NCI-H2171 (cell line): ENCODE measurements at places on chromosomes 7 and 10.

GRCh38 chr10:86511027-86511865, 10.3 kb downstream of the WAPL start:
- no peak for DNase-seq

GRCh38 chr10:3955493-3955892, 170.5 kb upstream of the KLF6 start:
- no peak for DNase-seq

GRCh38 chr10:103765981-103766380, 89.4 kb downstream of the SH3PXD2A start:
- DNase-seq = no peak

GRCh38 chr10:3960496-3960895, 175.5 kb upstream of the KLF6 start:
- DNase-seq = no peak

DNA sequence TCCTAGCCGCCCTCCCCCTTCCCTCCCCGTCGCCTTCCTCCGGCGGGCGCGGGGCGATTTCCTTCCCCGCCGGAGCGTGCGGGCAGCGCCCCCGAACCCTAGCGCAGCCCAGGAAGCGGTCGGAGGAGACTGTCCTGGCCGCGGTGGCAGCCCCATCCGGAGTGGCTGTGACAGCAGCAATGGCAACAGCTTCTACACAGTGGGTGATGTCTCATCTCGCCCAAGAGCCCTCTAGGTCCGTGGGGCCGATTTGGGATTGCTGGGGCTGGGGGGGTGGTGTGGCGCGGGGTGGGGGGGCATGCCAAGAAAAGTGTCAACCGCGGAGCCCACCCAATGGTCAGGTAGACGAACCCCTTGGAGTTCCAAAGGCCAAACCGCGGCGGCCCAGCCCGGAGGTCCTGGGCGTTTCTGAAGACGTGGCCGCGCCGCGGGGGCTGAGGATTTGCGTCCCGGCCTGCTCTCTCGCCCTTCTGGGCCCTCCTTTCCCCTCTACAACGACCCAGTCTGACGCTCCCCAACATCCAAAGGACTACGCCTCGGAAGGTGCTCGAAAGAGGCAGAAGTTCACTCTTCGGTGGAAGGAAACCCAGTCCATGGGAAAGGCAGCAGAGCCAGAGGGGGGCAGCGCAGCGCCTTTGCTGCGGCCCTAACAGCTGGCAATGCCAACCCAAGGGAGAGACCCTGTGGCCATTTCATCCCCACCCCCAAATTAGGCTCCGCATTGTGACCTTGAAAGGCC, 603 bp upstream of the TWIST1 start:
- no peak for DNase-seq

- no peak for DNase-seq
These were observed 12.8 kb downstream of the SUGCT start for GRCh38 chr7:40147371-40148246.

DNA sequence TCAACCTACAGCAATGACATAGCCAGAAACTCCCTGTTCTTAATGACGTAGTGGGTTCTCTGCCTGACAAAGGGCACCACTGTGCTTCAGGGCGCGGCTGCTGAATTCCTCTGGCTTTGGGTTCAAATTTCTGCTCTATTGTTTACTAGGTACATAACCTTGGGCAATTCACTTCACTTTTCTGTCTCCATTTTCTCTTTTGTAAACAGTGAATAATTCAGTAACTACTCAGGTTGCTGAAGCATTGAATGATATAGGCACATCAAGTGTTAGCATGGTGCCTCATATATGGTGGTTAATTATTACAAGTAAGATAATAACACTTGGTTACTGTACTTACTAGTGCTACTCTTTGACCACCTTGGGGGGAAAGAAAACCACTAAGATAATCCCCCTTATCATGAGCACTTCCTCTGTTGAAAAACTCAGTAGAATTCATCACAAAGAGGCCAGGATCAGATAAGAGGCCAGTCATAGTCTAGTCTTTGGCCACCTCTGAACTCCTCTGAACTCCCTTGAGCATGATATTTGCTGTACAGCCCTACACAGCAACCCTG, 92.0 kb upstream of the AHR start:
- no peak for DNase-seq

DNA sequence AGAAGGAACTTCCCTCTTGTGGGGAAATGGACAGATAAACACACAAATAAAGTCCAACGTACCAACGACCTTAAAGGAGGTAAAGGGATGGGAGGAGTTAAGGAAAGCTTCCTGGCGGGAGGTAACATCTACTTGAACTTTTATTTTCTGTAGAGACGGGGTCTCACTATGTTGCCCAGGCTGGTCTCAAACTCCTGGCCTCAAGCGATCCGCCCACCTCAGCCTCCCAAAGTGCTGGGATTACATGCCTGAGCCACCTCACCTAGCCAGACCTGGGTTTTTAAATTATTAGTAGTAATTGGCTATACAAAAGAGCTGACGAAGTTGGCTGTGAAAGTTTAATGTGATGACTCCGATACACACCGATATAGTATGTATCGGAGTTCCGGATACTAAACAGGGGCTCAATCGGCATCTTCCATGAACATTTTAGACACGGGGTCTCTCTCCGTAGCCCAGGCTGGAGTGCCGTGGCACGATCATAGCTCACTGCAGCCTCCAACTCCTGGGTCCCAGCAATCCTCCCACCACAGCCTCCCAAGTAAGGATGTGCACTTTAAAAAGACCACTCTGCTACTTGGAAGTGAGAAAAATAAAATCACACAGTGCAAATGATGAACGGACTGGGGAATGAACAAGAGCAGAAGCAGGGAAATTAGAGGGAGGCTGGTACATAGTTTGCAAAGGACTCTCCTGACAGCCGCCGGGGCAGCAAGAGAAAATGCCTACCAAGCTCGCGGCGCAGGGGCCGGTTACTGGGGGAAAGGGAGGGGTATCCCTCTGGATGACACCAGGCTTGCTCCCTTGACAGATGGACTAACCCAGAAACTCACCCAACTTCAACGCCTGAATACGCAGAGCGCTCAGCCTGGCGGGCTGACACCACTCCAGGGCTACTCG, 1.0 kb downstream of the BCL7B start:
- DNase-seq = no peak

DNA sequence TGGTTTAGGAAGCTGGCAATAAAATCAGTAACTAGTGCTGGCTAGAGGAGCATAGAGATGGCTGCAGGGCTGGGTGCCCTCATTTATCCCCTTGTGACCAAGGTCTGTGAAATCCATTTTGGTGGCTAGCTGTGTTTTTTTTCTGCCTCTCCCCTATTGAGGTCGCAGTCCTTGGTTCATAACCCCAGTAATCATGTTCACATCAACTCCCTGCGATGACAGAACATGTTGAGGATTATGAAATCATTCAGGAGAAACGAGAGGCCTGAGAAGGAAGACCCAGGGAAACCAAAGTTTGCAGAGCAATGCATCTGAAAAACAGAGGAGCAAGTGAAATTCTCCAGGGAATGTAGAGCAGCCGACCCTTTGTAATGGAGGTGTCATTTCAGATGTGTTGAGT, 126.9 kb downstream of the TACC2 start:
- DNase-seq = no peak

GRCh38 chr7:110204527-110204926, 886.4 kb upstream of the LRRN3 start:
- no peak for DNase-seq

GRCh38 chr7:120996333-120996987, 7.9 kb downstream of the CPED1 start:
- no peak for DNase-seq

DNA sequence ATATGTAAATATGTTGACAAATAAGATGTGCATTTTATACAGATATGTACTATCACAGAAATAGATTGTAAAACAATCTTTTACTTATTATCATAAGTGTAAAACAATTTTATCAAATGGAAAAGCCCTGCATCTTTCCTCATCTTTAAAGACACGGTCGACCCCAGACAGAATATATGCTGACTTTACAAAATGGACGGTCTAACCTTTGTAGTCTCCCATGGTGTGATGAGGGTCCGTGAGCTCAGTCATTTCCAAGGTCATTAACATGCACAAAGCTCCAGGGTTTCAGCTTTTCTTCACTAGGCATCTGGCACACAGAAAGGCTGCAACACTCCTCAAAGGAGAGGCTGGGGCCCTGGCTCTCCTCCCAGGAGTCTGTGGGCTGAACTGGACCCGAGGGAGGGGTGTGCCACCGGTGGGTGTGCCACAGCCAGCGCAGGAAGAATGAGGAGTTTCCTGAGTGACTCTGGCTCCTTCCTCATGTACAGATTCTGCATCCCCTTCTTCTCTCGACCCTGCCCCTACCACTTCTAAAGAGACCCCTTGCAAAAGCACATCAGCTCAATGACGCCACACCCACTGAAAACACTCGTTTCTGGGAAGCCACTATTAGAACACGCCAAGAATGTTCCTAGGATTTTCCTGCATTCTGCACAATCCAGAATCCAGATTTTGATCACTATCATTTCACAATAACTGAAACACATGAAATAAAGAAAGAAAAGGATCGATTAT, 26.2 kb upstream of the ABLIM1 start:
- DNase-seq = no peak

DNA sequence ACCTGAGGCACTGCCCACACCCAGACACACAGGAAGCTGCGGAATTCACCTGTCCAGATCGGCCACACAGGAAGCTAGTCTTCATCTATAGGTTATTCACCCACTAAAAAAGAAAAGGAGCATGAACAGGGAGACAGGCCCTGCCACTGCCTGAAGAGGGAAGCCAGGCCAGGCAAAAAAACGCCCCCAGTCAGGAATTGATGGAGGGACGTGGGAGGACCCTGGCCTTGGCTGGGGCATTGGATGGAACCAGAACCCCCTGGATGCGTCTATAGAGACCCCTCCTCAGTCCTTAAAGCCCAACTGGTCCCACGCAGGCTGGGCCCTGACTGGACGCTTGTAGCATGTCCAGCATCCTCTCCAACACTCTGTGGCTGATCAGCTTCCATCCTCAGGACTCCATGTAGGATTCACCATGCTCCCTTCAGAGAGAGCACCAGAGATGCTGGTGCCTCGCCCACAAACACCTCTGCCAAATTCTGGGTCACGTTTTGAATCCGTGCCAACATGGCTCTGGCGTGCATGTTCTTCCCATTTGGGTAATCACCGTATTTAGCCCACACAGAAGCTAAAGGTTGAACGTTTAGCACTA, 259.3 kb upstream of the TCERG1L start:
- no peak for DNase-seq

DNA sequence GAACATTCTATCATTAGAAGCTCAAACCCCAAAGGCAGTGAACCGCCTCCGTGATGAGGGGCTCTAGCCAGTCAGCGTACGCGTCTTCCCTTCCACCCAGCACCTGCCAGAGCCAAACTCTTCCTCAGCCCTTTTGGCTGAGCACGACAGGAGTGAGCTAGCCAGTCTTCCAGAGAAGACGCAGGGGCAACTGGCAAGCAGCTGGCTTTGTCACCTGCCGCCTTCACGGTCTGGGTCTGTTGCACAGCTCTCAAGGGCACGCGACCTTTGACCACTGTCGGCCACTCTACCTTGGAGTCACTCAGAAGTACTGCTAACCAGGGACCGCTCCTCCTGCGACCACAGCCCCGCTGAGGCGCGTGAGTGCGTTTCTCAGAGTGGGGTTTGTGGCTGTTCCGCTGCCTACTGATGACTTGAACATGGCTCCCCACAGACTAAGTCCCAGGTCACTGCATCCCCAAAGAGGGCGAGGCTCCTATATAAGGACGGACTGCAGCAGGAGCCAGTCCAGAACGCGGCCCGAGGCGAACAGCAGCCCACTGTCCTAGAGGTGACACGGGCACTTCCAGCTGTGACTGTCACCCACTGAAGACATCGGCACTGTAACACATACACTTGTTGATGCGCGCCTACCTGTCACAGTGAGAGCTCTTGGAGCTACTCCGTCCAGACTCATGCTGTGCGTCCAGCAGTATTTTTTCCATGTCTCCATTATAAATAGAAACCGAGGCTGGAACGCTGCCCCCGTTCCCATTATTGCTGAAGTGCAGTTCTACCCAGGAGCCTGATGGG, 8.4 kb downstream of the BNIP3 start:
- DNase-seq = no peak

GRCh38 chr10:60916025-60916424, 28.0 kb downstream of the RHOBTB1 start:
- DNase-seq = no peak

GRCh38 chr10:6275022-6275997, 72.6 kb downstream of the PFKFB3 start:
- DNase-seq = peak; percentile 17

- DNase-seq = no peak
These were observed 532.5 kb upstream of the MGMT start for GRCh38 chr10:128934492-128934891.

- DNase-seq = no peak
These were observed 378.8 kb downstream of the TYW1 start for GRCh38 chr7:67375427-67375826.

DNA sequence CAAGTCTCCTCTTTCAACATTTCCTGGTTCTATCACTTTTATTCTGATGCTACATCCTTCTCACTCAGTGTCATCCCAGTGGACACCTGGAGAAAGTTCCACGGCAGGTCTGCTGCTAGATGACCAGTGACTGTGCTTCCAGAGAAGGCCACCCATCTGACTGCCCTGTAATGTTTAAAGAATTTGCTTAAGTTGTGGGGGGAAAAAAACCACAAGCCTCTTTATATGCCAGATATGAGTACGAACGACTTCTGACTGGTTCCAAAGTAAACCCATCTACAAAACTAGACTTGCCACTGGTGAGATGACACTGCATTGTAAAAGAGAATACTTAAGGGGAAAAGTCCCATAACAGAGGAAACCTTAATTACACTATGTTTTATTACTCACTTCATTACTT, 69.6 kb upstream of the VWC2 start:
- DNase-seq = no peak

- DNase-seq = no peak
These were observed 348.9 kb downstream of the PTPRN2 start for GRCh38 chr7:158238616-158239289.
